Activated CD8-positive, alpha-beta memory T cell treated with anti-CD3 and anti-CD28 coated beads for 4 hours (primary cell): ENCODE measurements at places on chromosomes 4 and X.

- no peak for DNase-seq
These were observed 196.6 kb upstream of the ETNPPL start for GRCh38 chr4:108959491-108959890.

- no peak for DNase-seq
These were observed 354.9 kb downstream of the DHRSX start for GRCh38 chrX:2145692-2146367.

DNA sequence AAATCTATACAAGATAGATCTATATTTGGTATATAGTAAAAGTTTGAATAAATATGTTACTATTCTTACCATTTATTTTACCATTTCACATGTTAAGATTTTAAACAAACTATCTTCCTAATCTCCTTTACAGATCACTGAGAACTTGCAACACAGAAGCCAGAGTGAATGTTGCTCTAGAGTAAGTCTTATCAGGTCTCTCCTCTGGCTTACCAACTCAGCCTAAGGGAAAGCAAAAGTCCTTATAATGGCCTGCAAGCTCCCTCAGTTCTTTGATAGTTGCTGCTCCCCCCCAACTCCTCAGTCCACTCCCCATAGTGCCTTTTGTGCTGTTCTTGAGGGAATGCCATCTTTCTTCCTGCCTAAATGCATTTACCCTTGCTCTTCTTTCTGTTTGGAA is 25.7 kb upstream of the SLC7A11 start:
- DNase-seq = no peak

DNA sequence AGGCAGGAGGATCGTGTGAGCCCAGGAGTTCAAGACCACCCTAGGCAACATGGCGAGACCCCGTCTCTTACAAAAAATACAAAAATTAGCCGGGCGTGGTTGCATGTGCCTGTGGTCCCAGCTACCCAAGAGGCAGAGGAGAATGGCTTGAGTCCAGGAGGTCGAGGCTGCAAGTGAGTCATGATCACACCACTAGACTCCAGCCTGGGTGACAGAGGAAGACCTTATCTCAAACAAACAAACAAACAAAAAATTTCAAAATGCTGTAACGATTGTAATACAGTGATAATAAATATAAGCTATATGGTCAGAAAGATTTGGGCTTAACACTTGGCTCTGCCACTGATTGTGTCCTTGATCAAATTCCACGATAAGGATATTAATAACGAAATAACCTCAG is 24.2 kb downstream of the SLC25A4 start:
- no peak for DNase-seq

- DNase-seq = no peak
These were observed 833.6 kb upstream of the AGA start for GRCh38 chr4:178275671-178276360.

DNA sequence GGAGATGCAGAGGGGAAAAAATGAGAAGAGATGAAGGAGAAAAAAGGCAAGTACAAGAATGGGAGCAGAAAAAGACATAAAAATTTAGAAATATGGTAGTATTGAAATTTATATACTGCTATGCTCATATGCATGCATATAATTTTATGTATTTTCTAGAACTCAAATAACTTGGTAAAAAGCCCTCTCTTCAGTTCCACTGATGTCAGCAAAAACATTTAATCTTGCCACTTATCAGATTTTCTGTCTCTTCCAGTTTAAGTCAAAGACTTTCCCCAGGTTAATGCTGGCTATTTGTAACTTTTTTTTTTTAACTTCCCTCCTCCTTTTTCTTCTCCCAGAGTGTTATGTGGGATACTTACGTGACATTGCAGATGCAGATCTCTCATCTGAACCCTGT is 617.5 kb upstream of the CPEB2 start:
- DNase-seq = no peak
